ENCODE measurements at places on chromosomes 12 and 14.

DNA sequence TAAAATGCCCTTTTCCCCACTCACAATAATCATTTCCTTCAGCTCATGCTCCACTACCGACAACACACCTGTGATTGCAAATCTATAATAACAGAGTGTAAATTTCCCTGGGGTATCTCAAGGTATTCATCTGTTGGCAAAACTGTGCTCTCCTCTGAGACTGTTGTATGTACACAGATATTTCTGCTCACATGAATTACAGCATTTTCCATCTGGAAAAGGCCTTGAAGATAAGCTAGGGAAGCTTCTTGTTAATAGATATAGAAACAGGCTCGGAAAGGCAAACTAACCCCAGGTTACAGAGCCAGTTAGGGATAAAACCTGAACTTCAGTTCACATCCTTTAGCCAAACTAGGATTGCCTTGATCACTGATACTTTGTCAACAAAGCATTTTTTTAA is 210.4 kb upstream of the KRR1 start:
- DNase-seq: no peak

DNA sequence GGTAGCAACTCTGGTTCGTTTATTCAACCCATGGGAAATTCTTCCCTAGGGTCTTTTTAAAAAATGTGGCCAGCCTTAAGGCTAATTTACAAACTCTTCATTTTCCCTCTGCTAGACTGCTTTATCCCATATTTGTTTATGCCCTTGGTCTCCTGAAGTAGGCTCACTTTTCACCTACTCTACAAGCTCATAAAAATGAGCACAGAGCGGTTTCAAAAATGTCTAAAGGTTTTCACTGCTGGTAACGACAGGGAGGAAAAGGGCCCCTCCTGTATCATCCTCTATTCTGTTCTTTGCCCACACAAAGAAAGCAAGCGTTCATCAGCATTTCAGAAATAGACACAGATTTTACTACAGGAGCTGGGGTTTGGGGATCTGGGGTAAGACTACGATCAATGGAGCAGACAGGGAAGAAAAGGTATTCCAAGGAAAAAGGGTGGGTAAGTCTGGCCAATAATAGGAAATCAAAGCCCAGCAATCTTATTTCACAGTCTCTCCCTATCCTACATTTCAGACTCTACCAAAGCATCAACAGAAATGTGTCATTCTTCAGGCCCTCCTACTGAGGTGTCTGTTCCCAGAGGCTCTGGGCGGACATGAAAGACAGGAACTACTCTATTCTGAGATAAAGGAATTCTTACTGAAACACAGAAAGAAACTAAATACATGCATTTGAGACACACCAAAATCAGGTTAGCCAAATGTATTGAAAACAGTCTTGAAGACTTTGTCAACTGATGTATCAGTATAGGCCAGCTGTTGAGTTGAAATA is 86.4 kb downstream of the SPPL3 start:
- DNase-seq: no peak

DNA sequence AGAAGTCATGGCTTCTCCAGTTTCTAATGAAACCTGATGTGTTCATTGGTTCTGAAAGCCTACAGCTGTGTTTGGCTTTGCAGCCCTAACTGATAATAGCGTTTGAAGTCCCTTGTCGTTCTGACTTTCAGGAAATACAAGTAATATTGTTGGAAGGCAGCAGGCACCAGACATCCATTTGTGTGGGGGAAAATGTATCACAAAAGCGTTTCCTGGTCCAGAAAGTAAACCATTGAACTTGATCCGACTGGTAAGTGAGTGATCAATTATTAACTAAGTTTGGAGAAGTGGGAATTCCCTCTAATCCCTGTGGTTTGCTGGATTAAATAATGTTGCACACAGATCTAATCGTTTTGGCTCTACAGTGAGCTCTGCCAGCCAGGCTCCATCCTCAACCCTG is 77.3 kb upstream of the LTA4H start:
- DNase-seq: no peak

GRCh38 chr12:120234643-120235368 is 30.7 kb downstream of the PXN start:
- DNase-seq: no peak
